ENCODE measurements at places on chromosomes 16 and 17.

- DNase-seq: no peak
Measured at GRCh38 chr17:42023524-42024349, 3.8 kb downstream of the NKIRAS2 start.

DNA sequence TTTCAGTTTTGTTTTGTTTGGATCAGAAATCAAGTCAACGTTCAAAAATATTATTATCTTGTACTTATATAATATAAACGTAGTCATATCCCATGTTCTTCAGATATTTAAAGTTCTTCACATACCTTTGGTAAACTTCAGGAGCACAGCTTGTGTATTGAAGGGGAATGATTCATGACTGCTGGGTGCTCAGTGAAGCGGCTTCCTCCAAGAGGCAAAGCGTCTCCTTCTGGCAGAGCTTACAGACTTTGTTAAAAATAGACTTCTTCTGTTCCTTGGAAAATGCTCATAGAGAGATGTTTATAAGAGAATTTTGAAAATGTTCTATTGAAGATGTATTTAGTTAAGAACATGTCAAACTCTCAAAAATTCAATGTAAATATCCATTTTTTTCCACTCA is 155.6 kb upstream of the CNTNAP4 start:
- DNase-seq: no peak

DNA sequence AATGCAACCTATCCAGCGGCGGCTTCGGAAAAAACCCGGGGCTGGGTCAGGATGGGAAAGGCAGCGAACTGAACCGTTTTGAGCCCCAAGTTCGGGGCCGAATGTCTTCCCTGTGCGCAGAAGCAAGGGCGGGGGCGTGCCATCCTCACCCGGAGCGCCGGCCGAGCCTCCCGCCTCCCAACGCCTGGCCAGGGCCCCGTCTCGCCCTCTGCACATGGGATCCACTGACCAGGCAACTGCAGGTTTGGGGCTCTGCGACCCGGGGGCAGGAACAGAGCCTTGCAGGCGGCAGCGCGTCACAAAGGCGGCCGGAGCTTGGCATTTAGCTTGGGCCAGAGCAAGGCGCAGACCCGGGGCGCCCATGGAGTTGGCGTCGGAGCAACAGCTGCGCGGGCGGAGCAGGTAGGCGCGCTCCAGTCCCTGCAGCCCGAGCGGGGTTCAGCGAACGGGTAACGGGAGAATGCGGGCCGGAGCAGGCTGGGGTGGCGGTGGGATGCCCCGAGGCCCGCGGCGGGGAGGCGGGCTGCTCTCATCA is at the start of gene FBXO39:
Gene FBXO39, plus strand, starts transcription at position 345 of the 535 bp plus-strand sequence. CDS start 3,654 bp downstream, outside the sequence.
- DNase-seq: no peak

DNA sequence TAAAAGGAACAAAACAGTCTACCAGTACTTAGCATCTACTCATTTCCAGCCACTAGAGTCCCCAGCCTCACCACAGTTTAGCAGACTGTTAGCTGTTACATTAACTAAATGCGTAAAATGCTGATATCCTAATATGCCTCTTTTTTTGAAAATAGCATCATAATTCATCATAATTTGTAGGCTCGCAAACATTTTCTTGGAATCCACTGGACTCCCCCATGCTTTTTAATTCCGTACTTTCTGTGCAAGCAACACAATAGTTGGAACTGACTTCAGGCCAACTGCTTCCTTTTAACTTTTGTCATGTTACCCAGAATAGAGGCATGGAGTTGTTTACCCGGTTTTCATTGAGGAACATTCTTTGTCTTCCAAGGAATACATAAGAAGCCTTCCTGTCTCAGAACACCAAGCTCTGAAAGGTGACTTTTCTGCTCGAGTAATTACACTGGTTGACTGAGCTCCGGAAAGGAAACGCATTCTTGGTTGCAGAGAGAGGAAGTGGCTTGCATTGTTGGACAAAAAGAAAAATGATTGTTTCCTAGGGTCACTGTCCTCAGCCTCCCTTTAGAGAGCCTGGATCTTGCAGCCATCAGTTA is 30.9 kb upstream of the SEC14L1 start:
- no peak for DNase-seq

- no peak for DNase-seq
Measured at GRCh38 chr16:81497690-81498089, 53.1 kb downstream of the CMIP start.

GRCh38 chr16:82753821-82754220 is 127.1 kb downstream of the CDH13 start:
- DNase-seq: no peak

DNA sequence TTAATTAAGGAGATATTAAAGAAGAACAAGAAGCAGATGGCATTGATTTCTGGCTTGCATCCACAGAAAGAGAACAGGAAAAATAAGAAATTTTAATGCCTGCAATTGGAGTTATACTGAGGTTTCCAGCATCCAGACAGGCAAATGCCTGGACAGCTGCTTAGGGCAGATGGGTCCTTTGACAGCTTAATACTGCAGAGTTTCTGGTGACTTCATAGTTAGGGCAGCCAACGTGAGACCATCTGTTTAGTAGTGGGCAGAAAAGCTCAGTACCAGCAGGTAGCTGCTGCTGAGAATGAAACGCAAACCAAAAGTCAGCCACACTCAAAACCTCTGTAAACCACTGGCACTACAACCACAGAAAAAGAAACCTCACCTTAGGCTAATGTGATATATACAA is 109.8 kb downstream of the CDK5R1 start:
- DNase-seq: no peak

DNA sequence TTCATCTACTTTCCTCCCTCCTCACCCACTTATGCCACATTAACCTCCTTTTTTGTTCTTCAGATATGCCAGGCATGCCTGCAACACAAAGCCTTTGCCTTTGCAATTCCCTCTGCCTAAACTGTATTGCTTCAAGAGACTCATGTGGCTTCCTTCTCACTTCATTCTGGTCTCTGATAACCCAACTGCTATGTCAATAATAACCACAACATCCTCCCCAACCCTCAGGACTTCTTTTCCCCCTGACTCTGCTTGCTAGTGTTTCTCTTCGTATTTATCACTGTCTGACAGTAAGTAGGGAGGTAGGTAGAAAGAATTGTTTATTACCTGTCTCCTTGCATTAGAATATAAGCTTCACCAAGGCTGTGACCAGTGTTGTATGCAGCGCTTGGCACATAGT is 22.4 kb downstream of the RBL2 start:
- no peak for DNase-seq

DNA sequence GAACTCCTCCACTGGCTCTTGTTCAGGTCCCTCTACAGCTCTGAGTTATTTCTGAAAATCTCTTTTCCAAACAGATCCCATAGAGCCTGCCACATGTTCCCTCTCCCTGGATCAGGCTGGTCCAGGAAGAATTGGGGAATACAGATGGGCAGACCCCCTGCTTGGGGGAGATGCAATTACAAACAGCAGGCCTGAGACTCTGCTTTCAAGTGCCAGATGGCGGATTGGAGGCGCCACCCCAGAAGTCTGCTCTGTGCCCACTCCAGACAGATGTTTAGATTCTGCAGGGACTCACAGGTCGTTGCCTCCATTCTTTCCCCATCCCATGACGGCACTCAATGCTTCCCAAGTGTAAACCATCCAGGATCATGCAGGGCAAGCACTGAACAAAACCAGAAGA is 316.6 kb downstream of the SLC39A11 start:
- no peak for DNase-seq

GRCh38 chr16:12964461-12964860 is 63.1 kb downstream of the SHISA9 start:
- no peak for DNase-seq

DNA sequence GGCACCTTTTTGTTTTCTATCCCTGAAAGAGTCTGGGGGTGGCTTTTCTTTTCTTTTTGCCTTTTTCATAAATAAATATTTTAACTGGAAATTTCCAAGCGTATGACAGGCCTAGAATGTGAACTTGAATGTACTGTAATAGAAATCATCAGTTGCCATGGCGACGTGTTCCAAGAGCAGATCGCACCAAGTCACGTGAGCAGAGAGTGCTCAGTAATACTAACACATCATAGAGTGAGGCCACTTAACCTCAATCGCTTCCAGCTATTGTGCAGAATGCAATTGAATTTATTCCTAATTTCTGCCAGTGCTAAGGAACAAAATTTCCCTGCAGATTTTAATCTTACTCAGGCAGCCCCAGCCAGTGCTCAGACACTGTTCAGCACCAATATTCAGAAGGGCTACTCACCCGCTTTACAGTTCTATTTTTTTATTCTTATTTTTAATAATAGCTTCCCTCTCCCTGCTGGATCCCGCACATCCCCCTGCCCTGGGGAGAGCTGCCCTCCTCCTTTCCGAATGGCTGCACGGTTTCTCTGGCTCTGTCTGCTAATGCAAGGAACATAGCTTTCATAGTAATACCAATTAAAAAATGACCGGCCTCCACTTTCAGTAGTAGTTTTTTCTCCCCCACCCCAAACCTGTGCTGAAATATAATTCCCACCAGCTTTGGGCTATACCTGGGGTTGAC is 26.2 kb upstream of the PMFBP1 start:
- peak; percentile 85 for DNase-seq

DNA sequence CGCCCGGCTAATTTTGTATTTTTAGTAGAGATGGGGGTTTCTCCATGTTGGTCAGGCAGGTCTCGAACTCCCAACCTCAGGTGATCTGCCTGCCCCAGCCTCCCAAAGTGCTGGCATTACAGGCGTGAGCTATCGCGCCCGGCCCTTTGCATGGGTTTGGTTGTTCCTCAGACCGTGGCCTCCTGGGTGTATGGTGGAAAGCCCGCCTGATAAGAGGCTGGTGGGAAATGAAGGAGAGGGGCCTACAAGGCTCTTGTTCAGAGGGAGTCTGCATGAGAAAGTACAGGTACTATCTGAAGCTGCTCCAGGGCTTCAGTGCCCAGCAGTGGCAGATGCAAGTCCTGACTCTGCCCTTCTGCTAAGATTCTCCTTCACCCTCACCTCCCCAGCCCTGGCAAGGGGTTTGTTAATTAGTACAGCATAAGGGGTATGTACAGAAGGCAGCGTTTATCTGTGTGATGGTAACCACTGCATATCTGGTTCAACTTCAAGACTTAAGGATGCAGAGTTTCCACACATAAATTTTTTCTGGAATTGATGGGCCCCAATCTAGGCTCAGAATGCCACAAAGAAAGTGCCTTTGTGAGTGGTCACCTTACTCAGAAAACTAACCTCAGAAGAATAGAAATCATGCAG is 24.2 kb downstream of the GRB7 start:
- DNase-seq: no peak

- no peak for DNase-seq
Measured at GRCh38 chr16:54538276-54538675, 251.7 kb upstream of the IRX3 start.

GRCh38 chr16:63655846-63656245 is 1466.0 kb downstream of the CDH11 start:
- DNase-seq: no peak

GRCh38 chr16:50207652-50208051 is 54.5 kb downstream of the TENT4B start:
- DNase-seq: no peak

- DNase-seq: no peak
Measured at GRCh38 chr16:57371494-57372371, 557 bp upstream of the CX3CL1 start.

GRCh38 chr16:73166947-73167550 is 119.1 kb upstream of the ZFHX3 start:
- peak; percentile 35 for DNase-seq

DNA sequence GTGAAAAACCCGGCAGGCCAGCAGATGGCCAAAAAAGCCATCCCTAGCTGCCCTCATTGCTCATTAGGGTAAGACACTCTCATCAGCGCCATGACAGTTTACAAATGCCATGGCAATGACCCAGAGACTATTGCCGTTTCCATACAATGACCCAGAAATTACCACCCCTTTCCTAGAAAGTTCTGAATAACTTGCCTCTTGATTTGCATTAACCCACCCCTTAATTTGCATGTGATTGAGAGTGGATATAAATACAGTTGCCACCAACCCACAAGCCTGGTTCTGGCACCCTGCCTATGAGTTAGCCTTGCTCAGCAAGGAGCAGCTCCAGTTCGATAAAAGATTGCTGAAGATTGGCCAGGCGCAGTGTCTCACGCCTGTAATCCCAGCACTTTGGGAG is 16.1 kb upstream of the C16orf54 start:
- DNase-seq: no peak

DNA sequence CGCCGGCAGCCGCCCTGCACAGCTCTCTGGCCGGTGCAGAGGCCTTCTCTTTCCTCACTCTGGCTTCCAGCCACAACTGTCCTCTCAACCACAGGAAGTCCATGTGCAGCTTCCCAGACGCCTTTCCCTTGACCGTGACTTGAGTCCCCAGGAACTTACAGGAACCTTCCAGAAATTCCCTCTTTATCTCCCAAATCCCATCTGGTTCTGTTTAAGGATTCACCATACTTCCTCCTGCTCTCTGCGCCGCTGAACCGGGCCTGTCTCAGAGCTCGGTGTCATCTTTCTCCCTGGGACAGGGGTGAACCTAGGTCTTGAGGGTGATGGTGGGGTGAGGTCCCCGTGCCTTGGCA is 65.2 kb upstream of the ZNF469 start:
- no peak for DNase-seq

DNA sequence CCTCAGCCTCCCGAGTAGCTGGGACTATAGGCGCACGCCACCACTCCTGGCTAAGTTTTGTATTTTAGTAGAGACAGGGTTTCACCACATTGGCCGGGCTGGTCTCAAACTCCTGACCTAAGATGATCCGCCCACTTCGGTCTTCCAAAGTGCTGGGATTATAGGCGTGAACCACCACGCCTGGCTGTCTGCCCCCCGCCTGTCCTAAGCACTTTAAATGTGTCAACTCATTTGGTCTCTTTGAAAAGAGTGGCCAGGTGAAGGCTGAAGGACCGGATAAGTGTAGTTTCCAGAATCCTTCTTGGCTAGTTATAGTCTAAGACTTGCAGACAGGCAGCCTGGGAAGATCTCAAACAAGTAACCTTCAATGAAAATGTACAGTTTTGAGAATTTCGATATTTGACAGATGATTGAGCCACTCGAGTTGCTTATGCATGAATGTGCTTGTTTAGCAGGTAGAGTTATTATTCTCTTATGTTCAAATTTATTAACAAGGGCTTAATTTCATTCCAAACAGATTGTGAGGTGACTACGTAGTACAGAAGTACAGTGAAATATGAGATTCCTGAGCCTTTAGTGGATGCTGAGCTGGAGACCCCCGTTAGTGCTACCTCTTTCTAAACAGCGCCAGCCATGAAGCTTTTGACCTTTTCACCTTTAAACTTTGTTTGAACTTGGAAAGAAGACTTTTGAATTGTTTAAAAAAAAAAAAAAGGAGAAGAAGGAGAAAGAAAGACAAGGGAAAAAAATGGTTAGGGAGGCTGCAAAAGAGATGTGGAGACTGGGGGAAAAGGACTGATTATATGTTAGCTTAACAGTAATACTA is 164.4 kb upstream of the TBX2 start:
- DNase-seq: no peak

Data from hepatocyte (in vitro differentiated cells).